ENCODE measurements at places on chromosomes 2 and 18. TPM values are rescaled to one million over a fixed set of nuclear protein-coding genes. Genes with fewer than 3 reads are reported as not detected.

MBD1 gene
- 43.5 TPM for total RNA-seq

CETN1 gene
- not detected for total RNA-seq

TSPYL6 gene
- total RNA-seq = not detected

STON1 gene
- total RNA-seq = 14.9 TPM

DGKD gene
- total RNA-seq = 23.4 TPM

LBH gene
- 30.3 TPM for total RNA-seq

CTLA4 gene
- total RNA-seq = not detected

RHBDD1 gene
- 13.0 TPM for total RNA-seq

TRAF3IP1 gene
- 12.2 TPM for total RNA-seq

Measured in GM23338 (cell line).